Stimulated activated CD4-positive, alpha-beta T cell treated with anti-CD3 and anti-CD28 coated beads, Interleukin-12 subunit alpha, Interleukin-12 subunit beta, amount 100 ng/mL, for 24 hours (primary cell): ENCODE measurements at places on chromosomes 3 and 15.

GRCh38 chr15:87032295-87032694 lies 952.6 kb downstream of the AGBL1 start:
- DNase-seq = no peak

- DNase-seq = no peak
These were observed 49.0 kb upstream of the DUT start for GRCh38 chr15:48282216-48282615.

GRCh38 chr3:130117933-130118332 lies 36.3 kb downstream of the ALG1L2 start:
- DNase-seq = no peak

GRCh38 chr3:140500473-140500872 lies 177.4 kb upstream of the TRIM42 start:
- no peak for DNase-seq

GRCh38 chr3:32870373-32871095 lies 52.7 kb downstream of the TRIM71 start:
- no peak for DNase-seq

- DNase-seq = no peak
These were observed 57.9 kb downstream of the TRAK1 start for GRCh38 chr3:42148982-42149432.

- no peak for DNase-seq
These were observed 62.1 kb upstream of the FAM3D start for GRCh38 chr3:58728723-58729122.

- DNase-seq = no peak
These were observed 137.3 kb downstream of the GABRB3 start for GRCh38 chr15:26635614-26636013.

GRCh38 chr3:47409688-47410416 lies 29.0 kb downstream of the PTPN23 start:
- no peak for DNase-seq

DNA sequence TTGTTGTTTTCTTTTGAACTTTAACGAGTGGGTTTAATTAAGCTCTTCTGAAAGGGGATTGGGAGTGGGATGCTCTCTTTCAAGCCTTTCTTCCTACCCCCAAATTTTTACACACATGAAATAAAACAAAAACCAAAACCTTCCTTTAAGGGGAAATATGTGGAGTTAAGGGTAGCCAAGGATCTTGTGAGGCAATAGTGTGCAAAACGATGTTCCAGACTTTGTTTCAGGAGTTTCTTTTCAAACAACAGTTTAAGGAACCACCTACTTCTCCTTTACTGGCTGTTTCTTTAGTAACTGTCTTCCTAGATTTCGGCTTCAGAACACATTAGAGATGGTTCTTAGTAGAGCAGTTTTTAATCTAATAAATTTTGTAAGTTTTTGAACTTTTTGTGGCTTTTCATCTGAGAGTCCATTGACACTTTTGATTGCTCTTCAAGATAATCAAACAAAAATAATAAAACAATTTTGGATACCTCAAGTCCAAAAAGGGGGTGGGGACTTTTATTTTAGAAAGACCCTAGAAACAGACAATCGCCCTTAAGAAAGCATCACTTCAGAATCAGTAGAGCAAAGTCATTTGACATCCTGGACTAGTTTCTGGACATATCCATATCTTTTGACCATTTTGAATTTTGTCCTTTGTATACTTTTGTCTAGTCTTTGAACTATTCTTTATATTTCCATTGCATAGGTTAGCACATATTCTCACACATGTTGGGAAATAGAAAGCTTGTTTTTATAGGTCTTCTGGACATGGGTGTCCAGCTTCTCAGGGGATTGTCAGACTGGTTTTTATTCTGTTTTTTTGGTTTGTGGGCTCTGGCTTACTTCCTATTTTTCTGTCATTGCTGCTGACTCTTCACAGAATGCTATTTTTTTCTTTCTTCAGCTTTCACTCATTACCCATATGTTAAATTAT lies 6.0 kb downstream of the DIPK2A start:
- DNase-seq = no peak

- DNase-seq = no peak
These were observed 1302.0 kb upstream of the GBE1 start for GRCh38 chr3:83063446-83063845.

GRCh38 chr15:31296219-31296645 lies 30.4 kb upstream of the KLF13 start:
- no peak for DNase-seq

- DNase-seq = no peak
These were observed 17.0 kb downstream of the MAGI1 start for GRCh38 chr3:66021731-66022131.

DNA sequence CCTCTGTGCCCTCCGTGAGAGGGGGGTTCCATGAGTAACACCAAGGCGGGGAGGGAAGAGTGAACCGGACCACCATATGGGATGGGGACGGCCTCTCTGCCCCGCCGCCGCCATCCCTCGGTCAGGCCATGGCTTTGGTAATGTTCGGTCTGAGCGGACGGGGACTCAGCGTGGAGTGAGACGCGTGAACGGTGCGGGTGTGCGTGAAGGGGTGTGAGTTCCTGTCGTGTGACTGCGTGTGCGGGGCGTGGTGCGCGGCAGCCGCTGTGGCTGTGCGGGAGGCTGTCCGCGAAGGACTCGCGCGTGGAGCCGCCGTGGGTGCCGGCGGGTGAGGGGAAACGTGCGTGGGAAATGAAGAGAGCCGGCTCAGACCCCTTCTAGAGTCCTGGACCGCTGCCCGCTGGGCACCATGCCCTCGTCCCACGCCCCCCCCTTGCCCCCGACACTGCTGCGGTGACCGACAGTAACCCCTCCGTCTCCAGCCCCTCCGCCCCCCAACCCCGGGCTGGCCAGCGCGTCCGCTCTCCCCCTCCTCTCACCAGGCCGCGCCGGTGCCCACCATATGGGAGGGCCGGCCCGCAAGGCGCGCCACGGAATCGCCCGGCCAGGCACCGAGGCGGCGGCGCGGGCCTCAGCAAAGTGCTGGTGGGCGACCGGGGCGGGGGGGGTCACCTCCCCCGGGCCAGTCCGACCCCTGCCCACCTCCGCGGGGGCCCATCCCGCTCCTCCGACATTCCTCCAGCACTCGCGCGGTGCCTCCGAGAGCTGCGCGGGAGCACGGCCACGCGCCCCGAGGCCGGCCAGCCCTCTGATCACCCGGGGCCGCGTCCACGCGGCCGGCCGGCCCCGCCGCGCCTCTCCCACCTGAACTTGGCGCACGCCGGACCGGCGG lies 589 bp downstream of the KLF15 start:
- no peak for DNase-seq

GRCh38 chr3:5572168-5572567 lies 384.7 kb downstream of the EDEM1 start:
- DNase-seq = no peak

- no peak for DNase-seq
These were observed 21.8 kb upstream of the SLC41A3 start for GRCh38 chr3:126105691-126106187.

GRCh38 chr3:57080171-57080570 lies 19.7 kb downstream of the SPATA12 start:
- no peak for DNase-seq

DNA sequence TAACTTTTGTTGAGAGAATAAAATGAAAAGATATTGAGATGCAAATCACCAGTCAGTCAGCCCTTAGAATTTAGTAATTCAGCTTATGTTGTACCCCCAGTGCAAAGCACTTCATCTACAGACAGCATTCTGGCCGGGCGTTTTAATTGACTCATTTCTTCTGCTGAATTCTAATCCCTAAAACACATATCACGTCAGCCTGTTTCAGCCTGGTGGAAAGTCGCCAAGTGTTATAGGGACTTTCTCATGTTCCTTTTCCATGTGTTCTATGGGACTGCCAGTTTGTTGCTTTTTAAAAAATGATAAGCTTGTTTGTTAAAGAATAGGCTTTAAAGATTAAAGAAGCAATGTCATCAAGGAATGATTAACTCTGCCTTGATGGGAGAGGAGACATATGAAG lies 169.7 kb upstream of the BFSP2 start:
- DNase-seq = no peak

GRCh38 chr3:66904831-66905493 lies 93.1 kb upstream of the KBTBD8 start:
- no peak for DNase-seq

DNA sequence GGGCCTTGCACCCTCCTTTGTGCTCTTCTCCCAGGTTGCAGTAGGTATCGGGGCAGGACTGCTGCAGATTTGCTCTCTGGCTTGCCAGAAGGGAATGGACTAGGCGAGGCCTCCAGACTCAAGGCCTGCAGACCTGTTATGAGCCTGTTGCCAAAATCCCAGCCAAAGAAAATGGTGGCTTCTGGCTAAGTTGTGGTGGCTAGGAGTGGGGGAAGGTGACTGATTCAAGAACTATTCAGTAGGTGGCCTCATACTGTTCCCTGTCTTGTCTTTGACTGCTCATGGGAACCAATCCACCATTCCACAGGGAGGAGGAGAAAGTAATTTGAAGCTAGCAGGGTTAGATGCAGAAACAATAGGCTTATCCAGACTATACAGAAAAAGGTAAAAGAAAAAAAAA lies 380.4 kb upstream of the PROK2 start:
- DNase-seq = no peak

GRCh38 chr15:69156736-69157381 lies 3.6 kb upstream of the GLCE start:
- no peak for DNase-seq

GRCh38 chr15:100572362-100572983 lies 29.5 kb downstream of the LINS1 start:
- no peak for DNase-seq

- no peak for DNase-seq
These were observed 73.2 kb downstream of the CLSTN2 start for GRCh38 chr3:140007911-140008869.

DNA sequence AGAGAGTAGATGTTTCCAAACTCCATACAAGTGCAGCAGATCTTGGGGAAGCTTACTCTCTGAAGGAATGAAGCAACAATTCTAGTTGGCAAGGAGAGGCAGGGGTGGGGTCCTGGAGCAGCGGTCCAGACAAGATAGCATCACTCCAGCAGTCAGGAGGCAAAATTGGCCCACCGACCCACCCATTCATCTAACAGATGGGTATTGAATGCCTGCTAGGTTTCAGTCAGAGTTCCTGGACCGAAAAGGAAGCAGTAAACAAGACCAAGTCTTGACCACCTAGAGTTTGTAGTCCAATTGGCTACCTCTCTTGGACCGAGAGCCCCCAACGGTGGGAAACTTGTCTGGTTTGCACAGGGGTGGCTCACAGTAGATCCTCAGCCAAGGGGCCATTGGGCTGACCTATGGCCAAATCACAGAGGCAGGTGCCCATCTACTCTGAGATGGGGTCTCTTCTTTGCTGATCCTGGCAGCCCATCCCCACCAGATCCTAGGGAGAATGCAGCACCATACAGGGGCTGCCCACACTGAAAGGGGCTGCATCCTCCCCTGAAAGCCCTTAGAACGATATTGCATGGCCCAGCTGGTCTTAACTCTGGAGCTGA lies 74.3 kb downstream of the CORO2B start:
- DNase-seq = no peak

DNA sequence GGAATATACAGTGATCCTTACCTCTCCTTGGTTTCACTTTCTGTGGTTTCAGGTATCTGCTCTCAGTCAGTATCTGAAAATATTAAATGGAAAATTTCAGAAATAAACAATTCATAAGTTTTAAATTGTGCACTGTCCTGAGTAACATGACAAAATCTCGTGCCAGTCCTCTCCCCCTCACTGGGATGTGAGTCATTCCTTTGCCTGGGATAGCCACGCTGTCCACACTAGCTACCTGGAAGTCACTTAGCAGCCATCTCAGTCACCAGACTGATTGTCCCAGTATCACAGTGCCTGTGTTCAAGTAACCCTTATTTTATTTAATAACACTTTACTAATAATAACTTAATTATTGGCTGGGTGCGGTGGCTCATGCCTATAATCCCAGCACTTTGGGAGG lies 15.3 kb upstream of the KLHL25 start:
- no peak for DNase-seq

DNA sequence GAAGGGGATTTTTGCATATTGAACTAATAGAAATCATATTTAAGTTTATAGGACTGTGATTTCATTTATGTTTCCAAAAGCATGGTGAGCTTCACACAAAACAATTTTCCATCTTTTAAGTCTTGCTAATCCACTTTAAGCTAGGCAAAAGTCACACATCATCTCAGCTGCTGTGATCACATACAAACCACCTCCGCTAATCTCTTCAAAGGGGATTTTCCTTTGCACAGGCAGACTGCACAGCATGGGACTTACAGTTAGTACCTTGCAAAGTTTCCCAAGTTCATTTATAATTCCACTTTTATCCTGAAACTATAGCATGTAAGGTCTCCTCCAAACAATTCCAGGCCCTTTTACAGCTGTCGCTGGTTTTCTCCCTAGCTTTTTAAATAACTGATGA lies 225.1 kb upstream of the CNTN3 start:
- no peak for DNase-seq

- no peak for DNase-seq
These were observed 191.1 kb downstream of the KLF13 start for GRCh38 chr15:31517711-31518110.

DNA sequence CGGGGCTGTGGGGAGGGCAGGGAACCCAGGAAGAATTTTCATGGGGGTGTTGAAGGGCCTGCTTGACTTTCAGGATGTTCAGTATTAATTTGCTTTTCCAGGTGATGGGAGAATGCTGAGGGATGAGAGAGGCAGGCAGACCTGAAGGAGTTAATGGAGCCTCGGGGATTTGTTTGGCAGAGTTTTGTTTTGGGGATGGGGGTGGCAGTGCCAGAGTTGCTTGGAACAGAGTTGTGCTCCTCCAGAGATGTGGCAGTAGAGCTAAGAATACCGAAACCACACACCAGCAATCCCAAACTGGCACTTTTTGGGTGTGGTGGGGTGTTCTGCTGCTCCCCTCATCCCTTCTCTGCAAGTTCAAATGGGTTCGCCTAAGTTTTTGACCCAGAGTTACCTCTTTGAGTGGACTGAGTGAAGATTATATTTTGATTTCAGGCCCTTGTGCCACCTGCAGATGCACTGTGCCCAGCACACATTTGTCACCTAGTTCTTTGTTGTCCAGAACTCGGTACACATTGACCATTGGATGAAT lies 1.6 kb downstream of the BOC start:
- no peak for DNase-seq

DNA sequence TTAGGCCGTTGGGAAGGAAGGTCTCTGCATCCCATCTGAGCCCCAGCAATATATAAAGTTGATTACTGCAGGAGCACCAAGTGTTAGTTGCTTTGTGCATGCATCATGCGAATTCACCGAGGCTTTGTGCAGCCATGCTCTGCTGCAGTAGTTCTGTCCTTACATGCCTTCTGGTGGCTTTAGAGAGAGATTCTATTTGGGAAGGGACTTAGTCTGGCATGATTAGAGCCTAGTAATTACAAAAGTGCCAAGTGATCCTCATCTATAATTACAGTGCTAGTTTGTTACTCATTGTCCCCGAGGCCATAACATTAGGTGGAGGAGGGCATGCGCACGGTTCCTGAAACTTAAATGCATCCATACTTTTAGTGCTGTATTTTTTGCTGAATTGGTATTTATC lies 353.6 kb downstream of the CNTN4 start:
- DNase-seq = no peak
